ENCODE measurements at places on chromosomes 4 and X. TPM values are rescaled to one million over a fixed set of nuclear protein-coding genes. Genes with fewer than 3 reads are reported as not detected.

The PNMA6F gene
- not detected for total RNA-seq

The C1GALT1C1 gene
- 22.9 TPM for total RNA-seq

The RHOXF1 gene
- total RNA-seq: not detected

GRCh38 chrX:77065896-77066295, 381.3 kb upstream of the FGF16 start:
- DNase-seq: no peak

GRCh38 chr4:165537028-165537648, 158.3 kb downstream of the CPE start:
- peak; percentile 70 for DNase-seq
